Amniotic stem cell (primary cell): ENCODE measurements at places on chromosomes 5 and 9.

DNA sequence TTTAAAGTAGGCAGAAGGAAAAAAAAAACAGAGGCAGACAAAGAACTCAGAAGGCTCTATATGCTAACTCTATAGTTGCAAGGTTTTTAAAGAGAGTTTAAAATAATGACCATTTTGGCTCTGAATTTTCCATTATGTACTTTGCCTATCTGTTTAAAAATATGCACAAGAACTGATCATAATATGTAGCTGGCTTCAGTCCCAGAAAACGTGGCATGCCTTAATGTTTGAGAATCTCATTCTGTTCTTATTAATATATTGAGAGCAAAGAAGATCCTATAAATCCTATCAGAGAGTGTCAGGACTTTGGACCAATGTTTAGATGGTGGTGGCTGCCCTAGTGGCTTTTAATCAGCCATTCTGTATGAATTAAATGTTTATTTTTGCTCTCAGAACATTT, 121.5 kb downstream of the JMY start:
- no peak for DNase-seq

DNA sequence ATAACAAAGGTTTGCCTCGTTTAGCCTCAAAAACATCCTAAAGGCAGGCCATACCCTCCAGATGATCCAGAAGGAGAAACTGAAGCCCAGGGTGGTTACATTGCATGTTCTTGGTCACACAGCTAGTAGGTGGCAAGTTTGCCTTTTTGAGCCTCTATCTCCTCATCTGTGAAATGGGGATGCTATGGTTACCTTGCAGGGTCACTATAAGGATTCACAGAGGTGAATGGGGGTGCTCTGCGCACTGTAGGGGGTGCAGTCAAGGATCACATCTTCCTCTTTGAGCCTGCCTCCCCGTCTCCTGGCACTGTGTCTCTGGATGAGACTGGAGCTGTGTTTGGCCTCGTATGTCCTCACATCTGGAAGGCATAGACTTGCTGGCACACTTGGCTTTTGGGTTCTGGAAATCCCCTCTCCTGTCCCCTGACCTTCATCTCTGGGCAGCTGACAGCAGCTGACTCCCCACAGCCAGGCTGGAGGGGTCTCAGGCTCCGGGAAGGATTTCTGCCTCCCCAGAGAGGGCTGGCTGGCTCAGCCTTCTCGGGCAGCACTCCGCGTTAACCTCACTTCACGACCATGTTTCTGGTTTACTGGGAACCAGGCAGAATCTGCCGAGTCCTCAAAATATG, 167.7 kb downstream of the RGS3 start:
- no peak for DNase-seq

GRCh38 chr5:38871058-38871605, 25.3 kb downstream of the OSMR start:
- DNase-seq = no peak

DNA sequence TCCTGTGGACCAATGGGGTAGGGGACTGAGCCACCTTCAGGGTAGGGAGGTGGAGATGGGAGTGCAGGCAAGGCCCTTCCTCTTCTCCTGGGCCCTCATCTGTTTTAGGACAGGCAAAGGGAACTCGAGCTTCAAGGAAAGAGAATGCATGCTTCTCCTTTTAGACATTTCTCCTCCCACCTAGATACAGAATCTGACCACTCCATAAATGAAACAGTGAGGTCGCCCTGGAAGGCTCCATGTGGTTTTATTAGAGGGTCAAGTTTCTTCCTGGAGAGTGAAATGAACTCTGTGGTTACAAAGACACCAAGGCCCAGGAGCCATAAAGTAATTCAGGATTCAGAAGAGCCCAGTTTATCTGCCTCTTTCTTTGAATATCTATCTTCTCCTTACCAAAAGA, 14.9 kb downstream of the LHFPL2 start:
- no peak for DNase-seq

DNA sequence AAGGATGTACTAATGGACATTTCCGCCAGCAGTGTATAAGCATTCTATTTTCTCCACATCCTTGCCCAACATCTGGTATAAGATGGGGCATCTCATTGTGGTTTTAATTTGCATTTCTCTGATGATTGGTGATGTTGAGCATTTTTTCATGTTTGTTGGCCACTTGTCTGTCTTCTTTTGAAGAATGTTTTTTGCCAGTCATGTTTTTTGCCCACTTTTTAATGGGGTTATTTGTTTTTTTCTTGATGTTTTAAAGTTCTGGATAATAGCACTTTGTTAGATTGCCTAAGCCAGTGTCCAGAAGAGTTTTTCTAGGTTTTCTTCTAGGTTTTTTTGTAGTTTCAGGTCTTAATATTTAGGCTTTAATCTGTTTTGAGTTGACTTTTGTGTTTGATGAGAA, 31.7 kb downstream of the RAD23B start:
- DNase-seq = no peak

GRCh38 chr9:135167849-135168655, 80.6 kb downstream of the OLFM1 start:
- DNase-seq = no peak

DNA sequence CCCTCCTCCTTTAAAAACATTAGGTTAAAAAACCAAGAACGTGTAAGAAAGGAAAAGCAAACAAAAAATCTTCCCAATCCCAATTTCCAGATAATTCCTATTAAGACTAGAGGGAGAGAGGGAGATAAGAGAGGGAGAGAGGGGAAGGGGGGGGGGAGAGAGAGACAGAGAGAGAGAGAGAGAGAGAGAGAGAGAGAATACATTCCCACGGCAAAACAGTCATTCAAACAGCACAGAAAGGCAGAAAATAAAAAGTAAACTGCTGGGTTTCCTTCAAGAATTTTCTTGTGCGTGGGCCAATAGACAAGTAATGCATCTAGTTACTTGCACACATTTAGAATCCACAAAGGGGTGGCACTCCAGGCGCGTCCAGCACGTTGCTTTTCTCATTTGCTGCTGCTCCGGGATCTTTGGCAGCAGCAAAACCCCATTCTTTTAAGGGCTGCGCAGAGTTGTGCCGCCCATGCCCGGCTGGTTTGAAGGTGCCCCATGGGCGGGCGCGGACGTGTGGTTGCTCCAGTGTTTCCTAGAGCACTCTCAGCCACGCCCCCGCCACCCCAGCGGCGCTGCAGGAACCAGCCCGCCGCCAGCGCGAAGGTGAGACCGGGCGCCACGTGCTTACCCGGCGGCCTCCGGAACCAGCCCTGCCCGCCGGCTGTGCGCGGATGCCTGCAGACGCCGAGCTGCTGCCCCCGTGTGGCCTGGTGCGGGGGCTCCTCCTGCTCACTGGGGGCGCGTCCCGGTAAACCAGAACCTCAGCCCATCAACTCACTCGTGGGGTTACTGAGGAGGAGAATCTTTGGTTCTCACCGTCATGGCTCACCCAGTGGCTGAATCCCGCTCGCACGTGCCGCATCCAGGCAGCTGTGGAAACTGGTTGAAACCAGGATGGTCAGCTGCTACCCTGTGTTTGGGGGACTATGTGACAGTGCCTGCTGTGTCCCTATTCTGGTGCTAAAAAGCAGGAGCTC, 44.6 kb downstream of the STC2 start:
- DNase-seq = peak; percentile 48

- DNase-seq = no peak
Measured at GRCh38 chr5:112010475-112010874, 253.5 kb upstream of the NREP start.

DNA sequence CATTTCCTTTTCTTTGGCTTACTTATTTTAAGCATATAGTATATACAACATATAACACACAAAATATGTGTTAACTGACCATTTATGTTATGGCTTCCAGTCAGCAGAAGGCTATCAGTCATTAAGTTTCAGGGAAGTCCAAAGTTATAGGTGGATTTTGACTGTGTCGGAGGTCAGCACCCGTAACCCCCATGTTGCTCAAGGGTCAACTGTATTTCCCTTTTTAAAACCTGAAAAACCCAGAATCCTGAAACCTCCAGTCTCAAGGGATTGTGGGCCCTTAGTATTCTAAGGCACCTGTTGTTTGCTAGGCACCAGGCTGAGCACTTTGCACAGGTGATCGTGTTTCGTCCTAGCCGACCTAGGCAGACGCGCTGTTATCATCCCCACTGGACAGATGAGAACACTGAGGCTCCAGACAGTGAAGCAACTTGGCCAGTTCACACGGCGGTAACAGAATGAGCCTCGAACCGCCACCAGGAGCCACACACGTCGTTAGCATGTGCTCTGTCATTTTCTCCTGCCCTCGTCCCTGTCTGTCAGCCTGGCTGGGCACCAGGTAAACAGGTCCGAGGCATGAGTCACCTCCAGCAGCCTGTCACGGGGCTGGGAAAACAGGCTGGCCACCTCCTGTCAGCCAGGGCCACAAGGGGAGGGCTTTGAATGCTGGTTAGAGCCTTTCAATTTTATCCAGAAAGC, 39.9 kb downstream of the DUSP1 start:
- no peak for DNase-seq

DNA sequence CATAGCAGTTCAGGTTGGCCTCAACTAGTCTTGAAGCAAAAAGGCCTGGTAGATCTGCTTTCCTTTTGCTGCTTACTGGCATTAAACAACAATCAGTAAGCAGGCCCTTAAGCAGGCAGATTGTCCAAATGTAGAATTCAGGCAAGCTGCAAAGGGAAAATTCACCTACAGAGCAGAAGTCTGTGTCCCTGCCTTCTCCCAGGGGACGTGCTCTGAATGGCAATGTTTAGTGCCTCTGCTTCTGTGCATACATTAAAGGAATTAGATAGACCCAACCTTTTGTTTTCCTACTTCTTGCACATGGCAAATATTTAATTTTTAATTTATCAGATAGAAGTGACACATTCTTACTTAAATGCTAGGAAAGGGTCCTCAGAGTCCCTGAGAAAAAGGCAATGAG, 328.8 kb upstream of the PIK3R1 start:
- DNase-seq = no peak

DNA sequence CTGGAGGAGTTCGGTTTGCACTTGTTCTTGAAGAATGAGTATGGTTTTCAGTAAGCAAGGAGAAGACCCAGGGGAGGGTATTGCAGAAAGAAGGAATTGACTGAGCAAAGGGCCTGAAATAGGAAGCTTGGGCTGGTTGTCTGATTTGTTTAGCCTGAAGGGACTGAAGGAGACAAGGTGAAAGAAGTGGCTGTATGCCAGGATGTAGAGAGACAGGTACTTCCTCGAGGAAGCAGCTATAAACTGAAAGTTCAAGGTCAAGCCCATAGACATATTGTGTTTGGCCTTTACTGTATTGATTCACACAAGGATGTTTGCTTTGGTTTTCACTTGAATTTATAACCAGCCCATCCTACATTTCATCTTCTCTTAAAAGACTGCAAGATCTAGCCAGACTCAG, 183.1 kb downstream of the PALM2AKAP2 start:
- DNase-seq = no peak

- DNase-seq = peak; percentile 50
Measured at GRCh38 chr9:84261070-84261746, 79.3 kb downstream of the SLC28A3 start.

GRCh38 chr9:3521966-3522365, 3.8 kb downstream of the RFX3 start:
- DNase-seq = no peak

DNA sequence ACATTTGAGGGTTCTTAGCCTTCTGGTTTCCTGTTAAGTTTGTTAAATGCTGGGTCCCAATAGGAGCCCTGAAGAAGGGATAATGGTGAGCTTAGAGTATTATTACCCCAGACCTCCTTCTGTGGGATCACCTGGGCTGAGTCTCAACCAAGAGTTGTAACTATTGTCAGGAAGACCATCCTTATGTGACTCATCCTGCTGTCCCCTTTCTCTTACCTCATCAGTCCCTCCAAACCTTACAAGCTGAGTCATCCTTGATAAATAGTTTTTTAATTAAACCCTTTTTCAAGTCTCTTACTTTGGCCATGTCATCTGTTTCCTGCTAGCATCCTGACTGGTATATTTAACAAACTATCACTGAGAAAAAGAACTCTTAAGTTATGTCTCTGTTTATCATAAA, 502.8 kb downstream of the LRRC70 start:
- no peak for DNase-seq

- no peak for DNase-seq
Measured at GRCh38 chr5:92496545-92496944, 1084.5 kb downstream of the NR2F1-AS1 start.

GRCh38 chr5:131413605-131414559, 150.0 kb downstream of the CDC42SE2 start:
- no peak for DNase-seq

- DNase-seq = no peak
Measured at GRCh38 chr9:27496135-27496504, 28.0 kb upstream of the IFNK start.

DNA sequence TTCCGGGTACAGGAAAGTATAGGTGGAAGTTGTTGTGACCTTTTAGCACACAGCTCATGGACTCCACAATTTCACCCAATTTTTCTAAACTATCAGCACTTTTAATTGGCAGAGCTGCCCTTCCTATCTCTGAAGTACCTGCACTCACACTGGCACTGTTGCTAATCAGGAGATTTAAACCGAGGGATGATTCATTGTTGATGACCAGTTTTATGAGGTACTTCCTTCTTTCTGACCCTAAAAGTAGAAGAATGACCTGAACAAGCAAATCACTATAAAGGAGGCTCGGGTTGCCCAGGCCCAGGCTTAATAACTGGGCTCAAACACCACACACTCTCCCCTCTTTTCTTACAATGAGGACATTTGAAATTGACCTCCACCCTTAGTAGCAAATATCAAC, 105.9 kb downstream of the KCNN2 start:
- no peak for DNase-seq

GRCh38 chr5:59128646-59129290, 545.9 kb downstream of the RAB3C start:
- no peak for DNase-seq

- DNase-seq = no peak
Measured at GRCh38 chr5:73507062-73507461, 8.8 kb downstream of the BTF3 start.

DNA sequence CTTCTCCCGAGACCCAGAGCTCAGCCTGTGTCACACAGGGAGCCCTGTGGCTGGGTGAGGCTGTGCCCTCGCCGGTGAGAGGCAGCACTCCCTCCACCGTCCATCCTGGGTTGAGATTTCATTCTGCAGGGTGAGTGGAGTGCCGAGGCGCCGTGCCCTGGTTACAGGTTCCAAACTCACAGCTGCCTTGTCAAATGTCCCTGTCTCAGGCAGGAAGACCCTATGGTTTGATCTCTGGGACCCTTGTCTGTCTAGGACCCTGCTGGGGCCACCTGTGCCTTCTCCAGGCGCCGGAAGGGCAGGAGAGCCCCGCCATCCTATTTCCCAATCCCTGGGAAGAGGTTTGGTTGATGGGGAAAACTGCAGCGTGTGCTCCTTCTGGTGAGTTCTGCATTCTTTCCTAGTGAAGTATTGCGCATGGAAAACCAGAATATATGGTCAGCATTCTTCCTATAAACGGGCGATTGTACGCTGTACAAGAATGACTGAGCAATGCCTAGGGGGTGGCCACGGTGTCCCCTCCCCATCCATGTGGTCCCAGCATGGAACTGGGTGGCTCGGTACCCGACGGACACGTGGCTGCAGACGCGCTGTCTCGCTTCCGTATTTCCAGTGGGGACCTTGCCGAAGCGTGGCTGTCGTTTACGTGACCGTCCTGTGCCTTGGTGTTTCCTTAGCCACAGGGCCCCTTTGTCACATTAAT, 95.9 kb upstream of the COL5A1 start:
- DNase-seq = peak; percentile 39

GRCh38 chr5:8905021-8905420, 640.9 kb downstream of the SEMA5A start:
- peak; percentile 44 for DNase-seq

GRCh38 chr9:123302348-123303214, 34.2 kb upstream of the STRBP start:
- no peak for DNase-seq
